ENCODE measurements at places on chromosomes 12 and 14. TPM values are rescaled to one million over a fixed set of nuclear protein-coding genes. Genes with fewer than 3 reads are reported as not detected.

Gene PLXNC1
- 0.13 TPM for total RNA-seq

Gene RILPL2
- total RNA-seq: 3.3 TPM

Gene PRH2
- total RNA-seq: not detected

Gene BTBD7
- 18.1 TPM for total RNA-seq

Gene TCTN2
- 5.9 TPM for total RNA-seq

Gene EPS8
- 6.6 TPM for total RNA-seq

Gene ANKS1B
- total RNA-seq: 0.38 TPM

Gene FAM177A1
- 43.9 TPM for total RNA-seq

Gene LHX5
- not detected for total RNA-seq

Gene PRH1
- 10.5 TPM for total RNA-seq

Gene JAG2
- total RNA-seq: 37.5 TPM

Gene TSPAN11
- total RNA-seq: 29.3 TPM

Gene SYNDIG1L
- not detected for total RNA-seq

Gene METAP2
- total RNA-seq: 50.5 TPM

Gene RD3L
- total RNA-seq: not detected

Gene ATXN2
- total RNA-seq: 19.1 TPM

Gene NANOG
- not detected for total RNA-seq

Gene MYF6
- not detected for total RNA-seq

Gene SLC39A9
- total RNA-seq: 98.6 TPM

Gene TAS2R8
- total RNA-seq: not detected

Gene OTOGL
- total RNA-seq: 0.26 TPM

Gene MYO1H
- total RNA-seq: not detected

Gene HRK
- total RNA-seq: not detected

Gene PIGH
- 9.2 TPM for total RNA-seq

Gene POP5
- total RNA-seq: 20.7 TPM

Gene LRTM2
- not detected for total RNA-seq

Gene KRT6A
- total RNA-seq: not detected

Gene FOXG1
- not detected for total RNA-seq

Gene A2M
- total RNA-seq: 24.3 TPM

Gene SPATS2
- 15.0 TPM for total RNA-seq

Gene TTC9
- 0.13 TPM for total RNA-seq

Gene BCL2L2
- total RNA-seq: 16.3 TPM

Gene RESF1
- 46.9 TPM for total RNA-seq

Gene CLECL1
- not detected for total RNA-seq

Gene TESPA1
- total RNA-seq: not detected

Gene ANG
- total RNA-seq: 5.6 TPM

Gene RIC8B
- 8.2 TPM for total RNA-seq

Gene NTF3
- total RNA-seq: not detected

Gene MOAP1
- total RNA-seq: 34.0 TPM

Gene KRT77
- not detected for total RNA-seq
